ENCODE measurements at places on chromosomes 3 and 15. TPM values are rescaled to one million over a fixed set of nuclear protein-coding genes. Genes with fewer than 3 reads are reported as not detected.

Gene LIPC
- polyA plus RNA-seq: not detected

Gene TMC3
- polyA plus RNA-seq: 0.07 TPM

Gene ADAMTS7
- polyA plus RNA-seq: 11.6 TPM

Gene INSYN1
- 0.10 TPM for polyA plus RNA-seq

DNA sequence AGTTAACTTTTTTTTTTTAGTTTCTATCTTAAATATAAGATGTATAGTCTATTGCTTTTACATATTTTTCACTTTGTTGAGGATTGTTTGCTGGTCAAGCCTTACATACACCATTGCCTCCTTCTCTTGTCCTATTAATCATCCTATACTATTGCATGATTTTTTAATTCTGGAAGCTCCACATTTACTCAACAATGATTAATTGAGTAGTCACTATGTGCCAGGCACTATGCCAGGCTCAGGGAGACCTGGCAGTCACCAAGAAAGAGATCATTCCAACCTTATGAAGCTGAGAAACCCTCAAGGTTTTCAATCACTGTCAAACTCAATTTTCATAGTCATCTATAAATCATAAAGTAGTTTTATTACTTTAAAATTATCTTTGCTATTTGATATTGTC is 626.2 kb downstream of the IGSF11 start:
- no peaks in the 10 kb centered on the region for H3K4me1 ChIP-seq
- H3K27ac ChIP-seq: no peak overlapping the region
- H3K4me3 ChIP-seq: no peak overlapping the region
- DNase-seq: no peak
- H3K36me3 ChIP-seq: no peaks in the 10 kb centered on the region

- DNase-seq: no peak
- H3K4me1 ChIP-seq: no peaks in the 10 kb centered on the region
- H3K4me3 ChIP-seq: no peak overlapping the region
- H3K27me3 ChIP-seq: no peaks in the 10 kb centered on the region
- H3K27ac ChIP-seq: no peak overlapping the region
- H3K36me3 ChIP-seq: no peaks in the 10 kb centered on the region
These were observed 17.6 kb downstream of the RSRC1 start for GRCh38 chr3:158127250-158128219.

DNA sequence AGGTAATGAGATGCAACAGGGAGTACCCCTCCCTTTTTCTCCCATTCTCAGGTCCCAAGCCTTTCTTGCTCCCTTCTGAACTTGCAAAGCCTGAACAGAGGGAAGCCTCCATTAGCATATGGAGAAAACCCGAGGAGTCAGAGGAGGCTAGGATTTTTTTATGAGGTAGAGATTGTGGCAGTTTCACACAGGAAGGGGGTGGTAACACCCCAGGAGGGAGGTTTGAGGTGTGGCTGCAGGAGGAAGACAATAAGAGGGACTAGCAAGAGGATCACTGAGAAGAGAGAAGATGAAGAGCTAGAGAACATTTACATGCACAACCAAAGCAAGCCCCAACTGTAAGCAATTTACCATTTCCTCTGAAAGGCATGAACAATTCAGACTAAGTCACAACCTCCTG is 322.7 kb downstream of the SV2B start:
- no peaks in the 10 kb centered on the region for H3K4me1 ChIP-seq
- no peaks in the 10 kb centered on the region for H3K36me3 ChIP-seq
- peak; percentile 35 for DNase-seq
- no peak overlapping the region for H3K27ac ChIP-seq

GRCh38 chr15:78224023-78224411 is 10.3 kb downstream of the ACSBG1 start:
- no peaks in the 10 kb centered on the region for H3K27me3 ChIP-seq
- DNase-seq: no peak
- H3K36me3 ChIP-seq: no peaks in the 10 kb centered on the region
- H3K27ac ChIP-seq: no peak overlapping the region
- no peak overlapping the region for H3K4me3 ChIP-seq

GRCh38 chr3:151740581-151740980 is 6.9 kb downstream of the AADACL2 start:
- H3K36me3 ChIP-seq: no peaks in the 10 kb centered on the region
- no peak overlapping the region for H3K27ac ChIP-seq
- H3K27me3 ChIP-seq: no peaks in the 10 kb centered on the region
- no peak overlapping the region for H3K4me3 ChIP-seq

DNA sequence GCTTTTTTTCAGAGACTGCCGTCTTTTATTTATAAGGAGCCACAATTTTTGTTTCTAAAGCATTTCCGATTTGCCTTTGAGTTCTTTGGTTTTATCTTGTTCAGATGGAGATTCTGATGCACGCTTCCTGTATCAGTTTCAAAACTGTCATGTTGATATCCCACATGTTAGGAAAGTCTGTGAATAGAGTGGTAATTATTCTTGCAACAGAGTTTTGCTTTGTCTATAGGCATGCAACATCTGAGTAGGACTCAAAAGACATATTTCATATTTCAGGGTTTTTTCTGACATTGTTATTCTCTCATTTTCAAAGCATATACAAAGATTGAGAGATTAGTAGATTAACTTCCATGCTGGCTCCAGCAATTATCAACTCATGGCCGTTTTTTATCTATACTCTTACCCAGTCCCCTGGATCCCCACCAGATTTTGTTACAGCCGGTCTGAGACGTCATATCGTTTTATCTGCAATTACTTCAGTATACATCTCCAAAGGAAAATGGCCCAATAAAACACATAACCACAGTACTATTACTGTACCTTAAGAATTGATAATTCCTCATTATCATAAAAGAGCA is 22.4 kb downstream of the PAQR5 start:
- H3K27me3 ChIP-seq: no peaks in the 10 kb centered on the region
- peaks cover 6% of the 10 kb centered on the region for H3K4me1 ChIP-seq
- no peak for DNase-seq
- no peaks in the 10 kb centered on the region for H3K36me3 ChIP-seq
- H3K4me3 ChIP-seq: no peak overlapping the region

DNA sequence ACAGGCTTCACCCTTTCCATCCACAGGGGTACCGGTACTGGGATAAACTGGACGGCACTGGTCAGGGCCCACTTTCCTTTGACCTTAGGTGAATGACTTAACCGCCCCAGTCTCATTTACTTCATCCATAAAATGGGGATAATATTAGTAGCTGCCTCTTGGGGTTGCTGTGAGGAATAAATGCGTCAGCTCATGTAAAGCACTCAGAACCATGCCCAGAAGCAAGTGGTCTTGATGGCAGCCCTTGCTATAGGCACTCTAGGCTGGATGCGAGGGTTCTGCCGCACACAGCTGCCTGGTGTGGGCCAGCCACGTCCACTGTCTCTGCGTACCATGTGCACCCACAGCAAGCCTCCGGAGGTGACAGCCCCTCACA is 32.2 kb upstream of the FBLN2 start:
- no peak for DNase-seq
- H3K4me3 ChIP-seq: no peak overlapping the region
- H3K4me1 ChIP-seq: no peaks in the 10 kb centered on the region
